ENCODE measurements at places on chromosomes 16 and 17. TPM values are rescaled to one million over a fixed set of nuclear protein-coding genes. Genes with fewer than 3 reads are reported as not detected.

- no peaks in the 10 kb centered on the region for H3K27me3 ChIP-seq
- no peaks in the 10 kb centered on the region for H3K4me1 ChIP-seq
- H3K27ac ChIP-seq: no peak overlapping the region
- no peak overlapping the region for H3K4me3 ChIP-seq
- no peaks in the 10 kb centered on the region for H3K36me3 ChIP-seq
Measured at GRCh38 chr17:76152591-76152990, 11.5 kb upstream of the FOXJ1 start.

GRCh38 chr17:33905338-33905800 lies 349.7 kb upstream of the CCL2 start:
- no peaks in the 10 kb centered on the region for H3K27me3 ChIP-seq
- H3K4me3 ChIP-seq: no peak overlapping the region
- DNase-seq: no peak
- H3K27ac ChIP-seq: no peak overlapping the region
- H3K36me3 ChIP-seq: no peaks in the 10 kb centered on the region

MAP3K3 gene
- 31.5 TPM for total RNA-seq

DNA sequence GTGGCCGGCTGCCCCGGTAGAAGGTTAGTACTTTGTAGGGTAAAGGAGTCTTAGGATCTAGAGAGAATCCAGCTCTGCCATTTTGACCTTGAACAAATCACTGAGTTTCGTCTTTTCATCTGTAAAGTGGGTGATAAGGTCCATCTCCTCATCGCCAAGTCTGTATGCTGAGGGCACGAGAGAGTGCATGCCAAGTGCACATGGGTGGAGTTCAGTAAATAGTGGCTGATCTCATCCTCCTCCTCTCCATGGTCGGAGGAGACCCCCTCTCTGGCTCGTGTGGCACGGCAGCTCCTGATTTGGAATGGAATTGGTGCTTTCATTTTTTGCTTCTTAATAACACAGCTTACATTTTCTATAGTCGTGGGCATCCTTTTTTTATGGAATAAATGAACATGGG lies 30.7 kb downstream of the MYH3 start:
- H3K27ac ChIP-seq: no peak overlapping the region
- no peaks in the 10 kb centered on the region for H3K27me3 ChIP-seq
- H3K4me1 ChIP-seq: no peaks in the 10 kb centered on the region
- DNase-seq: no peak
- no peak overlapping the region for H3K4me3 ChIP-seq

GRCh38 chr17:2065949-2066400 lies 11.1 kb downstream of the HIC1 start:
- no peaks in the 10 kb centered on the region for H3K36me3 ChIP-seq
- H3K27me3 ChIP-seq: no peaks in the 10 kb centered on the region
- peaks cover 60% of the 10 kb centered on the region for H3K4me1 ChIP-seq
- H3K4me3 ChIP-seq: no peak overlapping the region
- H3K27ac ChIP-seq: peak overlapping the region; percentile 94

DNA sequence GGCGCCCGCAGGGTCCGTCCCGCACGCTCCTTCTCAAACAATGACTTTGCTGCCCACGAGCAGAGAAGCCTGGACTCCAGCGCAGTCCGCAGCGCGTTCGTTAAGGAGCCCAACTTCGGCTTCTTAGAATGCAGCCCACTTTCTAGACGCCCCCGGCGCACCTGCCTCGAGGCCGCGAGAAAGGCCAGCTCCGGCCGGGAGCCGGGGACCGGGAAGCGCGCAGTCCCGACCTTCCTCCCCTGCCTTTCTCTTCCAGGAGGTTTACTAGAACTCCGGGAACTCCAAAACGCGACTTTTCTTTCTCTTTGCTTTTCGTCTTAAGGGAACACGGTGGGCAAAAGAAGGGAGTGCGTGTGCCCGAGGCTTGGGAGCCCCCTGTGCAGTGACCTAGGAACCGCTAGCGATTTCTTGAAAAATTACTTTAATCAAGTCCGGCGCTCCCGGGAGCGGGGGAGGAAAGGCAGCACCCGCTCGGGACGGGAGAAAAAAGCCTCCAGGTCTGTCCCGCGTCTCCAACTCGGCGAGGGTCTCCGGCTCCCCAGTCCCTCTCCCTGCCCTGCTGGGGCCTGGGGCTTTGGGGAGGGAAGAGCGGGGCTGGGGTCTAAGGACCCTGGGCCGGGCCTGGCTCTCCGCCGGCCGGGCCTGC lies 2.6 kb downstream of the HNF1B start:
- no peaks in the 10 kb centered on the region for H3K4me1 ChIP-seq
- H3K36me3 ChIP-seq: no peaks in the 10 kb centered on the region
- no peak overlapping the region for H3K27ac ChIP-seq

MT4 gene
- total RNA-seq: not detected

FOXN1 gene
- total RNA-seq: not detected

FBXL16 gene
- not detected for total RNA-seq

- no peaks in the 10 kb centered on the region for H3K27me3 ChIP-seq
- no peak for DNase-seq
- H3K27ac ChIP-seq: peak overlapping the region; percentile 85
- H3K4me3 ChIP-seq: peak overlapping the region; percentile 78
- peaks cover 4% of the 10 kb centered on the region for H3K4me1 ChIP-seq
Measured at GRCh38 chr16:57462978-57463362, 491 bp downstream of the POLR2C start.

GRCh38 chr16:23298290-23298915 lies 3.7 kb upstream of the SCNN1B start:
- peaks cover 12% of the 10 kb centered on the region for H3K27me3 ChIP-seq
- H3K4me1 ChIP-seq: no peaks in the 10 kb centered on the region
- no peak for DNase-seq

DNA sequence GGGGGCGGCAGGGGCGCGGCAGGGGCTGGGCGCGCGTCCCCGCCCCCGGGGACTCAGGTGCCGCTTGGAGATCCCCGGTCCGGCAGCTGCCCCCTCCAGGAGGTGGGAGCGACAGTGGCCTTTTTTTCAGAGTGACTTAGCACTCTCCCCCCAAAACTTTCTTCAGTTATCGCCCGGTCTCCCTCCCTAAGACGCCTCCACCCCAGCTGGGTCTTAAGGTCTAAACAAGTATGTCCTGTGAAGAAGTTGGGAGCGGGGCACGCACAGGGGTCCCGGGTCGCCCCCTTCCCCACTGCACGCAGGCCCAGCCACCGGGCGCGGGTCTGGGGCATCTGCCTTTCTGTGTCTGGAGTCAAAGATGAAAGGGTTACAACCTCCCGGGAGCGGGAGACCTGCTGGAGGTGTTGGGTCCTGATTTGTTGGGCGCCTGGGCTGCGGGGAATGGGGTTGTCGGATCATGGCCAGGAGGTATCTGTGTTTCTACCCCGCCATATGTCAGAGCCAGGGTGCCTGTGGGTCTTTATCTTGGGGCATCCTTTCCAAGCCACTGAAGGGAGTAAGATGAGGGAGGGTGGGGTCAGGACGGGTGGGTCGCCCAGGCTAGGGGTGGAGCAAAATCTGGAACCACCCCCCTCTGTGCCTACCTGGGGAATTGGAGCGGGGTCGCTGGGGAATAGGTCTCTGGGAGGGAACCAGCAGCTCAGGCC lies 757 bp downstream of the FMNL1 start:
- H3K4me3 ChIP-seq: peak overlapping the region; percentile 16
- H3K4me1 ChIP-seq: peaks cover 6% of the 10 kb centered on the region
- H3K36me3 ChIP-seq: no peaks in the 10 kb centered on the region

GRCh38 chr17:80137131-80137530 lies 9.8 kb downstream of the EIF4A3 start:
- no peak overlapping the region for H3K27ac ChIP-seq
- no peaks in the 10 kb centered on the region for H3K27me3 ChIP-seq
- no peak overlapping the region for H3K4me3 ChIP-seq
- no peak for DNase-seq

HOXB8 gene
- total RNA-seq: 0.29 TPM

DNA sequence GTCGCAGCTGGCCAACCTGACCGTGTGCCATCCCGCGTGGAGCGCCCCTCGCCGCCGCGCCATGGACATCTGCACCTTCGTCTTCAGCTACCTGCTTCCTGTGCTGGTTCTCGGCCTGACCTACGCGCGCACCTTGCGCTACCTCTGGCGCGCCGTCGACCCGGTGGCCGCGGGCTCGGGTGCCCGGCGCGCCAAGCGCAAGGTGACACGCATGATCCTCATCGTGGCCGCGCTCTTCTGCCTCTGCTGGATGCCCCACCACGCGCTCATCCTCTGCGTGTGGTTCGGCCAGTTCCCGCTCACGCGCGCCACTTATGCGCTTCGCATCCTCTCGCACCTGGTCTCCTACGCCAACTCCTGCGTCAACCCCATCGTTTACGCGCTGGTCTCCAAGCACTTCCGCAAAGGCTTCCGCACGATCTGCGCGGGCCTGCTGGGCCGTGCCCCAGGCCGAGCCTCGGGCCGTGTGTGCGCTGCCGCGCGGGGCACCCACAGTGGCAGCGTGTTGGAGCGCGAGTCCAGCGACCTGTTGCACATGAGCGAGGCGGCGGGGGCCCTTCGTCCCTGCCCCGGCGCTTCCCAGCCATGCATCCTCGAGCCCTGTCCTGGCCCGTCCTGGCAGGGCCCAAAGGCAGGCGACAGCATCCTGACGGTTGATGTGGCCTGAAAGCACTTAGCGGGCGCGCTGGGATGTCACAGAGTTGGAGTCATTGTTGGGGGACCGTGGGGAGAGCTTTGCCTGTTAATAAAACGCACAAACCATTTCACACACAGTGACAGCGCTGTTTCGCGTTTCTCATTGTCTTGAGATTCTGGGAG lies 2.0 kb upstream of the ZACN start:
- no peak overlapping the region for H3K27ac ChIP-seq
- DNase-seq: no peak
- H3K4me3 ChIP-seq: no peak overlapping the region
- peaks cover 46% of the 10 kb centered on the region for H3K27me3 ChIP-seq

DNA sequence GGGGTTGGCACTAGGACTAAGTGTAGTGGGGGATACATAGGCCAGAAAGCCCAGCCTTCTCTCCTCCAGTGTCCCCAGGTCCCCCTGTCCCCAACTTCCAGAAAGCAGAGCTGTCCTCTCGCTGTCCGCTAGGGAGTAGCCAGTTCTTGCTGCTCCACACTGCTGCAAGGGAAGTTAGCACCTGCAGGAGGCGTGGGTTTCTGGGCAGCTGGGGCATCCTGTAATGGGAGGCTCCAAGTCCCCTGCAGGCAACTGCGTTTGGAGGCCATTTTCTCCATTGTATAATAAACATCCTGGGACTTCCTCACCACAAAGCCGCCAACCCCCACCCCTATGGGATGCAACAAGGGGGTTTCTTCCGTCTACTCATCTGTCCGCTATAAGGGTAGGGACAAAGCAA lies 1.7 kb downstream of the RPRML start:
- H3K27ac ChIP-seq: no peak overlapping the region
- H3K4me3 ChIP-seq: no peak overlapping the region
- no peaks in the 10 kb centered on the region for H3K36me3 ChIP-seq
- DNase-seq: no peak
- H3K27me3 ChIP-seq: peaks cover 8% of the 10 kb centered on the region
- no peaks in the 10 kb centered on the region for H3K4me1 ChIP-seq

All from uterus (tissue), 4 donors.